SIG-M5 (cell line): ENCODE measurements at places on chromosomes 3 and 15.

GRCh38 chr3:16132928-16133327, 41.6 kb upstream of the GALNT15 start:
- DNase-seq = no peak

- no peak for DNase-seq
Measured at GRCh38 chr3:156620260-156620659, 54.1 kb upstream of the TIPARP start.

GRCh38 chr3:23761440-23761896, 44.3 kb upstream of the UBE2E1 start:
- DNase-seq = no peak

DNA sequence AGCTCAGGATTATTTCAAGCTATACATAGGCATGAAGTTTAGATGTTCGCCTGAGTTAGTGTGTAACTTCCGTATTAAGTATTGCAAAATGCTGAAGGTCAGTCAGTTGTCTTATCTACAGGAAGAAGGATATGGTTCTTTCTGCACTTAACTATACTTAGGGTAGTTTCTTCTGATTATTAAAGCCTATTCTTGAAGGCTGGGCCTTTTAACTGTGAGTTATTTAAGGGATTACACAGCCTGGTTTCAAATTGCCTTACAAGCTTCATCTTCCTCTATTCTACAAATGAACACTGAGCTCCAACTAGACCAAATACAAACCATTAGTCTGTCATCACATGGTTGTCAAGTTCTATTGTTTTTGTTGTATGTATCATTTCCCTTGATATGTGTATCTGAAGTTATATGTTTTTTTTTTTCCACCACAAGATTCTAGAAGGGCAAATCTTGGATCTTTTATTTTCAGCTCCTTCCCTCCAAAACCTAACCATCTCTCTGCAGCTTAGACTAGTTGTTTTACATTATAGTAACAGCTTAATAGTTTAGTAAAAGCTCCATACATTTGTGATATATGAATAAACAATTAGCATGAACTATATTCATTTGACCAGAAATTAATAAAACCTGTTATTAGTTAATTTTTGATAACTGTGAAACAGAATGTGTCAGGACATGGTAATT, 272.9 kb upstream of the KCNMB2 start:
- no peak for DNase-seq

GRCh38 chr3:136885357-136886213, 23.6 kb downstream of the NCK1 start:
- DNase-seq = no peak

GRCh38 chr15:79140846-79141570, 50.4 kb upstream of the RASGRF1 start:
- DNase-seq = no peak

GRCh38 chr3:115092220-115092791, 54.8 kb downstream of the ZBTB20 start:
- DNase-seq = no peak

- no peak for DNase-seq
Measured at GRCh38 chr3:14845180-14845579, 26.4 kb downstream of the FGD5 start.

DNA sequence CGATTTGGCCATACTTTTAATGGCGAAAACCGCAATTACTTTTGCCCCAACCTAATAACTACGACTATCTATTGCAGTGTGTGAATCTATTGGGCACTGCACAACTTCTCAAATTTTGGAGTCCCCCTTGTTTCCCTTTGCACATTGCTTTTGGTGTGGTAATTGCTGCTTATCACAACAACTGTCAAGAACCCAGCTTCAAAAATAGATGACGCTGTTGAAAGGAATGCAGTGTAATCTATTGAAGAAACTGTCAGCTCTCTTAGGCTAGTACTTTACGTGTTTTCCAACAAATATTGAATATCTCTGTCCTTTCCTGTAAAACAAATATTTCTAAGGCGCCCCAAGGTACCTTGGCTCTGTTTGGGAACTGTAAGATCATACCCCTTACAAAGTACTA, 222.8 kb upstream of the UBE2E2 start:
- DNase-seq = no peak

GRCh38 chr3:29582273-29582672, 301.4 kb downstream of the RBMS3 start:
- no peak for DNase-seq

DNA sequence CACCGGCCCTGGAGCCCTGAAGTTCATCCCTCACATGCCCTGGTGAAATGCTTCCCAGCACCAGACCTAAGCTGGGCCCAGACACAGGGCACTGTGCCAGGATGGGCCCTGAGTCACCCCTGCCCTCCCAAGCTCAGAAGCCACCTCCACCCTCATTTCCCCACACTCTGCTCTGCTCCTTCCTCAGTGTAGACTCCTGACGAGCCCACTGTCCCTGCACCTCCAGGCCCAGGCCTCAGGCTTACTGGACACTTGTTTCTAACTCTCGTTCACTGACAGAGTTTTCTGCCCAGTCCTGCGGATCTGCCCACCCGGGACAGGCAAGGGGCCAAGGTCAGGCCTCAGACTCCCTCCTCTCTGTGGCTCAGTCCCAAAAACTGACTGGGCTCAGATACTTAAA, 112.6 kb upstream of the RNF7 start:
- no peak for DNase-seq

DNA sequence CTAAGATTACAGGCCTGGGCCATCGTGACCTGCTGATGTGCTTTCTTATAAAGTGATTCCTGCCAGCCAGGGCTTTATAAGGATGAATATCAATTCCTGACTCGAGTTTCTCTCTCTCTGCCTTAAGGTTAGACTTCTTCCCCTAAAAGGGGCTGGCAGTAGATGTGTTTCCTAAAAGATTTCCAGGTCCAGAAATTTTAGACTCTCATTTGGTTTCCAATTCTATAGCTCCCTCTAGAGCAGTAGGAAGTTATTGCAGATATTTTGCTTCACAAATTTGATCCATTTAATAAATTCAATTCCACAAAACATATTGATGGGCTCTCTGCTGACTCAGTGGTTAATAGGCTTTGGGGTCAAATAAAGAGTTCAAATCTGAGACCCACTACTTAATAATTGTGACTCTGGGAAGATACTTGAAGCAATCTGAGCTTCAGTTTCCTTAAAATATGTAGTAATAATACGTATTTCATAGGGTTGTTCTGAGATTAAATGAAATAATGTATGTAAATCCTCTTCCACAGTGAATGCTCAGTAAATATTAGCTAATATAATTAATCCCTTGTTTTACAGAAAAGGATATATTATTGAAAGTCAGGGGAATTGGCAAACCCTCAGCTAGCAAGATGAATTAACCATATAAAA, 2.1 kb downstream of the TRIM69 start:
- no peak for DNase-seq

DNA sequence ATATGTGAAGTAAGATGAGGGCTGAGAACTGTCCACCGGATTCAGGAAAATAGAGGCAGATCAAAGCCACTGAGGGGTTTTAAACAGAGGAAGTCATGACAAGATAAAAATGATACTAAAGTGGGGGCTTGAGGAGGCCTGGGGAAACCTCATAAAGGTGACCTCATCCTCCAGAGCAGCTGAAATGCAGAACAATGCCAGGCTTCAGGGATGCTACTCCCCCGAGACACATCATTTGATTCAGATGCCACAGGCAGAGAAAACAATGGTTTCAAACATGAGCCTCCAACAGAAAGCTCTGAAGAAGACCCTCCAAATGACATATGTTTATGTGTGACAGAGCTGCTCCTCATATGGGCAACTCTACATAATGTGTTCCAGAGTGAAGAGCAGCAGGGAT, 6.4 kb downstream of the CFAP20DC start:
- DNase-seq = no peak
